Activated T-helper 1 cell treated with anti-CD3 and anti-CD28 coated beads, Interleukin-2, amount 50 U/mL, for 16 hours (primary cell): ENCODE measurements at places on chromosomes 7 and 10.

DNA sequence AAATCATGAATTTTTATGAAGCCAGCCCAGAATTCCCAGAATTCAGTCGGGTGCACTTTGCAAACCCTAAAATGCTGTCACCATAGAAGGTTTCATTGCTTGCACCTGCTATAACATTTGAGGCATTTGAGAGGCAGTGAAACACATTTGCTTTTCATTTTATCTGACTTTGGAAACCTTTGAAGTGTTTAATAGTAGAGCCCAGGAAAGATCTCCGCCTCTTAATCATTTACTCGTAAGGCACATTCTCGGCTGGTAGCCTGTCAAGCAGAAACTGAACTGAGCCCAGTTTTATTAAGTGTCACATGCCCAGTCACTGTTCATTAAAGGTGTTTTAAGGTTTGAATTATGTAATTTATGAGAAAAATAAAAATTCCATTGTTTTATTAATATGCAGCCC, 247.6 kb downstream of the EMX2 start:
- DNase-seq = no peak

DNA sequence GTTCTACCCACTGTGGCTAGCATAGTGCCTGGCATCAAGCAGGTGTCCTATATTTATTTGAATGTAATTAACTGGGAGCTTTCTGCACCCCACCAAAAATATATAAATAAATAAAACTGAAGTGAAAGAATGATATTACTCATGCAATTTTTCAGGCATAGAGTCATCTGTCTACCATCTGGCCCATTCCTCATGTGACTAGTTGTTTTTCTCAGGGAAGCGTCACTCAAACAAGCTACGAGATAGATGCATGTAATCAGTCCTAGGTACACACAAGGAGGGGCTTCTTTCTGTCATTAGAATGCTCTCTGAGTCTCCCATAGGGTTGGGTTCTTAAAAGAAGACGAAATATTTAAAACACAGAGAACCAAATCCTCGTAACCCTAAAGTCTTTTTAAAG, 255.5 kb upstream of the KMT2E start:
- DNase-seq = no peak

DNA sequence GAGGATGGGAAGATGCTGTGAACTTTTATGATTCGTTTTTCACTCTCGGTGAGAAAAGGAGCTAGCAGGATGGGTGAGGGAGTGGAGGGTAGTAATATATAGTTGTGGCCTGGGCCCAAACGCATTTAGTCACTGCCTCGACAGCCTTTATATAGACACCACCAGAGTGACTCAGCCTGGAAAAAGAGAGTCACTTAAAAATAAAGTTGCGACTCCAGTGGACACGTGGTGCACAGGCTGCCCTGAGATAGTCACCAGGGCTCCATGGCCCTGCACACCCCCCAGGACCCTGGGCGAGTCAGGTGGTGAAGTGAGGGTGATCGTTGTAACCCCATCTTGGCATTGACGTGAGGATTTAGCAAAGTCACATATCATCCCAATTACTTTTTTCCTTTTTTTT, 106.7 kb downstream of the CUX1 start:
- DNase-seq = no peak

- DNase-seq = no peak
These were observed 459 bp downstream of the CYCS start for GRCh38 chr7:25124465-25125136.

GRCh38 chr7:115099906-115100305, 178.0 kb downstream of the MDFIC start:
- DNase-seq = no peak

- DNase-seq = no peak
These were observed 35.8 kb downstream of the NSUN6 start for GRCh38 chr10:18615618-18616017.

DNA sequence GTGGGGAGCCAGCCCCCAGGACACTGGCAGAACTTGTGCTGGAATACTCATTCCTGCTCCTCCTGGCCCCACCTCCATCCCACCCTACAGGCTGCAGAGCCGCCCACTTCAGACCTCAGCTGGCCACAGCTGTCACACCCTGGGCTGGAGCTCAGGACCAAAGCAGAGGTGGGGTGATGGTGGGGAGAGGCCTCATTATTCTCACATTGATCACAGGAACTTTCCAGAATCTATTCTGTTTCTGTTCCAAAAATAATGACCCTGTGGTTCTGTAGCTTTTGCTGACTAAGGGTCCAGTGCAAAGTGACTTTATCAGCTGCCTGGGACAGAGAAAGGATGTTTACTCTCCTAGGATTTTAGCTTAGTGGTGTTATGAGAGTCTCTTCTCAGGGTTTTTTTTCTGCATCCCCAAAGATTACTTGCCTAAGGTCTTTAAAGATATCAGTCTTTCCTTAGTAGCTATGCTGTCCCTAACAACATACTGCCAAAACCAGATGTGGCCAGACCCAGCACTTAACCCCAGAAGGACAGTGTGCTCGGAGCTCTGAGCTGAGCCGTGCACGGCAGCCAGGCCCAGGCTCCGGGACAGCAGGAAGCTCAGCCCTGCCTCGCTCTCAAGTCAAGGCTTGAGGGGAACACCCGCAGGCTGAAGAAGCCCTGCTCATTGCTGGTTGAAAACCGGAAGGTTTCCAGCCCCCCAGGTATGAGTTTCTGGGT, 223.3 kb downstream of the MLLT10 start:
- no peak for DNase-seq

GRCh38 chr10:14683256-14683655, 91.4 kb downstream of the FAM107B start:
- no peak for DNase-seq

DNA sequence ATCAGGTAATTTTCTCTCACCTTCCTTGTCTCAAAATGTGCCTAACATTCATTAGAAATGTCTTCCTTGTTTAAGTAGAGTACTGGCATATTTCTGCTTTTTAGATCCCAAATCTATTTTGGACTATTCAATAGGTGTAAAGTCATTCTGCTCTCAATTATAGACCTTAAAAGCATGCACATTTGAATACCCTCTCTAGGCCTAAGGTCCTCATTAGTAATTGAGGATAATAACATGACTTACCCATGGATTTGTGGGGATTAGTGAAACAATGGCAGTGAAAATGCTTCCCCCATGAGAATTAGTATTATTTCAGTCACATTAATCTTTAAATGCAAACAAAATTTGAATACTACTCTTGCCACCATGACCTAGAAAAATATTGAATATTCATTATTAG, 1073.0 kb upstream of the CELF2 start:
- DNase-seq = no peak

DNA sequence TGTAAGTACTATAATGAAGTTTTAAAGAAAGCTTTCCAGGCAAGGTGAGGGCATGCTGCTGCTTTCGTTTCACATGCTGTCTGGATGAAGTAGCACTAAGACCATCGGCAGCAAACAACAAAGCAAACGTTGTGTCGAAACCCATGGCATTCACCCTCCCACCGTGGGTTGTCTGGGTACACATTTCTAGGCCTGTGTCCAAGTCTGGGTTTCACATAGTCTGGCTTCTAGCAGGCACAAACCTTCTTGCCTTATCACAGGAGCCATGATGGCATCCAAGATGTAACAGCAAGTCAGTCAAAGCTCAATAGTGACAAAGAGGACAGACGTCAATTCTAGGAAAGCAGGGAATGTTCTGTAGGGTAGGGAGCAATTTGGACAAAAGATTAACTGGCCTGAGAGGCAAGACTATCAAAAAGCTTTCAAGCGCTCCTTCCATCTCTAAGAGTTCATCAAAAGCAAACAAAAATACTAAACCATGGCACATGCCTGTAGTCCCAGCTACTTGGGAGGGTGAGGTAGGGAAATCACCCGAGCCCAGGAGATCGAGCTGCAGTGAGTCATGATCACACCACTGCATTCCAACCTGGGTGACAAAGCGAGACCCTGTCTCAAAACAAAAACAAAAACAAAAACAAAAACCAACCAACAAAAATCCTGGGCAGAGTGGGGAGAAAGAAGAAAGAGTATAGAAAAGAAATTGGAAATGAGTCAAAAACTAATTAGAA, 42.7 kb downstream of the PAXIP1 start:
- no peak for DNase-seq

GRCh38 chr7:156111-157007, 36.0 kb upstream of the FAM20C start:
- DNase-seq = no peak

- no peak for DNase-seq
These were observed 178.5 kb downstream of the KCNMA1 start for GRCh38 chr10:77458986-77459590.

DNA sequence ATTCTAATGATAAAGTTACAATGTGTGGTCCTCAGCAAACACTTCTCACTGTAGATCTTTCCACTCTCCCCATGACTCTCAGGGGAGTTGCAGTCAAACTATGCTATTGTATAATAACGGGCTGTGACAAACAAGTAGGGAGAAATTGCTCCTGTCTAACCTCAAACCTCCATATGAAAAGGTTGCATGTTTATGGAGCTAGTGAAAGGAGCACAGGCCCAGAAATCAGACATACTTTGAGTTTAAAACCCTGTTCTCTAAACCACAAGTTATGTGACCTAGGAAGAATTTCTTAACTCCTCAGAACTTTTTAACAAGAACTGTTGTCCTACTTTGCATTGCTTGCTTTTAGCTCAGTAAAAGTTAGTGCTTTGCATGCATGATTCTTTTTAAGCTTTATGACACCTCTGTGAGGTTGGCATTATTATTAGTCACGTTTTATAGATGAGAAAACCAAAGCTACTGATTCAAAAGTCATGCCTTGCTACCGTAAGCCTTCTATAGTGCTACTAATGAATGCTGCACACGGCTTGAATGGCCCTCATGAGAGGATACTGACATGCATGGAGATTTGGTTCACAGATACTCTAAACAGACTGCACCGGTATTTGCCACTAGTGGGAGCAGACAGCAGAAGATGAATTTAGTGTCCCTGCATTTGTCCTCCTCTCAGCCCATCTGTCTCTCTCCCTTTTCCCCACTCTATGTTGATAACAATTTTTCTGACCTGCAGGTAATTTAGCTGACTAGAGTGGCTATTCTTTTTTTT, 129.5 kb upstream of the PCGF5 start:
- no peak for DNase-seq

DNA sequence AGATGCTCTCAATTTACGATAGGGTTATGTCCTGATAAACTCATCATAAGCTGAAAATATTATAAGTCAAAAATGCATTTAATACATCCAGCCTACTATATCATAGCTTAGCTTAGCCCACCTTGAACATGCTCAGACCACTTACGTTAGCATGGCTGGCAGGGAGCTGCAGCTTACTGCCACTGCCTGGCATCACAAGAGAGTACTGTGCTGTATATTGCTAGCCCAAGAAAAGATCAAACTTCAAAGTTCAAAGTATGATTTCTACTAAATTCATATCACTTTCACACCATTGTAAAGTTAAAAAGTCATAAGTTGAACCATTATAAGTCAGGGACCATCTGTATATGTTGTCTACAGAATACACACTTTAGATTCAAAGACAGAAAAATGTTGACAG, 91.6 kb downstream of the HYCC1 start:
- no peak for DNase-seq

GRCh38 chr10:87844837-87845623, 18.3 kb downstream of the KLLN start:
- DNase-seq = no peak

GRCh38 chr7:107934991-107935770, 44.2 kb downstream of the DLD start:
- DNase-seq = no peak

DNA sequence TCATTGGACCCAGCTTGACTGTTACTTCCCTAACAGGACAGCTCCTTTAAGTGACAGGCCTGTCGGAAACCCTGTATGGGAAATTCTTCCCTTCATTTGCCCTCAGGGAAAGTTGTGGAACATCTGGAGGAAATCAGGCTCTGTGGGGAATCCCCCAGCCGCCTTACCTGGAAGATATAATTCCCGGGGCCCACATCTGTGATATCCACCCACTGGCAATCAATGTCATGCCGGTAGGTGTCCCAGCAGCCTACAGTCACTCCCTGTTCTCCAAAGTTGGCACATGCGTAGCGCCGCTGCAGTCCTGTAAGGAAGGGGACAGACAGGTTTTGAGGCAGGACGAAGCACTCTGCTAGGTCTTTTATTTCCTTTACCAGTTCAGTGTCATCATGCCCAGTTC, 16.6 kb downstream of the LOXL4 start:
- DNase-seq = no peak

- DNase-seq = no peak
These were observed 89.0 kb downstream of the AMPH start for GRCh38 chr7:38542156-38542555.
